NCI-H146 (cell line): ENCODE measurements at places on chromosomes 4 and X.

- DNase-seq: no peak
Observed at GRCh38 chr4:5640096-5640495, 68.3 kb downstream of the EVC2 start.

- no peak for DNase-seq
Observed at GRCh38 chr4:67615119-67615518, 56.6 kb downstream of the STAP1 start.

DNA sequence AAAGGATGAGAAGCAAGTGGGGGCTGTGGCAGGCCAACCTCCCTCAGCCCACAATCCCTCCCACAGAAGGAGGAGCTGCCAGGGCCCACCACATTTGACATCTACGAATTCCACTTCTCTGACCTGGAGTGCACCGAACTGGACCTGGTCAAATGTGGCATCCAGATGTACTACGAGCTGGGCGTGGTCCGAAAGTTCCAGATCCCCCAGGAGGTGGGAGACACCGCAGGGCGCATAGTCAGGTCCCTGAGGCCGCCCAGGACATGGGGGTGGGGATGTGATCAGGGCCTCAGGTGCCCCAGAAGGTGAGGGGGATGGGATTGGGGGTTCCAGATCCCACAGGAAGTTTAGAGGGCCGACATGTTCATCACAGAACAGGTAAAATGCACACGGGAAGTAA lies 13.7 kb downstream of the ATP5ME start:
- no peak for DNase-seq

GRCh38 chr4:70192895-70193294 lies 2.6 kb upstream of the ODAM start:
- no peak for DNase-seq

DNA sequence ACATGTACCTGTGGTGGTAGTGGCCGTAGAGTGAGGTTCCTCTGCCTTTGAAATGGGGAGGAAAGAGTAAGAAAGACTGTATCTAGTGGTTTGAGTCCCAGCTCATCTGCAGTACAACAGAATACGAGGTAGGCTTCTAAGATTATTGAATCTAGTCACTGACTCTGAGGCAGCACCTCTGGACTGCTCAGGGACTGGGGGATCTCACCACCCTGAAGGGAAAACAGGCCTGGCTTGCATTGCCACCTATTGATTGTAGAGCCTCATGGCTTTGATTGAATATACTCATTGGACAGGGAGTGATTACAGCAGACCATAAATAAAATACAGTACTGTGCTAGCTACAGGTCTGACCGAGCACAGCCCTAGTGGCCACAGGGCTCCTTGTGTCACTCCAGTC lies 50.5 kb downstream of the GPR174 start:
- no peak for DNase-seq

DNA sequence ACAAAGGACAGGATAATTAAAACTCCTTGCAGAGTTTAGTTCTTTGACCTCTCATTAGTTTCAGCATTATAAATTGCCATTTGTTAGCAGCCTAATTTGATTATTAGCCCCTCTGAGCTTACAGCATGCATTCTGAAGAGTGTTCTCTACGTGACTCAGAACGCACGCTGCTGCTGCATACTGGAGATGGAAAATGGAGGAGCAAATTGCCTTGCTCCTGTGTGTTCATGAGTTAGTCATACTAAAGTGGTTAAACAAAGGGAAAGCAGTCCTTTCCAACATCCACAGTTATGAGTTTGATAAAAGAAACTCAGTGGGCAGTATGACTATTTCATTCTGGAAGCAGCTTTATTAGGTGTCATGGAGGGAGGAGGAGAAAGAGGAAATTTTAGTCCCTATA lies 922.5 kb downstream of the RPA4 start:
- no peak for DNase-seq

- DNase-seq: peak; percentile 70
Observed at GRCh38 chr4:73740353-73740778, at the start of gene CXCL8. CXCL8 (plus strand) TSS chr4:73740569; CDS start chr4:73740659, 90 bp downstream.

DNA sequence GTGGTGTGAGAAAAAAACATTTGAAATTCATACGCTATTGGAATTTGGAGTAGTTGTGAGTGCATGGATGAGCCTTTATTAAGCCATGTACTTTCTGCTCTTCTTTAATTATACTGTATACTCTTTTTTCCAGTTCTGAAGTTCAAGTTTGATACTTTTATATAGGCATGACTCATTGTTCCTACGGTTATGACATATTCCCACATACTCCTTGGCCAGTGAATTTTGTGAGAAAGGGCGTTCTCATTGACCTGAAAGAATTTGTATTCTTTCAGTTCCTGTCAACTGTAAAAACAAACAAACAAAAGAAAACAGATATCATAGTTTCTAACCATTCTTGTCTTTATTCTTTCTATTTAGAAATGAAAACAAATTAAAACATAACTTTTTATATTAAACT lies 407.3 kb downstream of the MAPK10 start:
- no peak for DNase-seq
